Ascending aorta (tissue), 2 donors: ENCODE measurements at places on chromosomes 7 and 10.

- DNase-seq, result no peak
Observed at GRCh38 chr10:102962951-102963755, 45.1 kb downstream of the CNNM2 start.

DNA sequence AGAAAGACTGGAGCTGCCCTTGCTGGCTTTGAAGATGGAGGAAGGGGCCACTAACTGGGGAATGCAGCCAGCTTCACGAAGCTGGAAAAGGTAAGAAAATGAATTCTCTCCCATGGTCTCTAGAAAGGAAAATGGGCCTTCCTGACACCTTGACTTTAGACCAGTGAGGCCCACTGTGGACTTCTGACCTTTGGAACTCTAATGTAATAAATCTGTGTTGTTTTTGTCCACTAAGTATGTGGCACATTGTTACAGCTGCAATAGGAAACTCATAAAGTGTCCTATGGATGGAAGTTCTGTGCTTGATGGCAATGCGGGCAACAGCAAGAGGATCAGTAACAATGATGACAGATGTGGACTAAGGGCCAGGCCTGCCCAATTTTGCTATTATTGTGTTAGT is 20.9 kb downstream of the DNAJB9 start:
- no peak for DNase-seq

- DNase-seq, result no peak
Observed at GRCh38 chr7:38462819-38463218, 168.4 kb downstream of the AMPH start.

DNA sequence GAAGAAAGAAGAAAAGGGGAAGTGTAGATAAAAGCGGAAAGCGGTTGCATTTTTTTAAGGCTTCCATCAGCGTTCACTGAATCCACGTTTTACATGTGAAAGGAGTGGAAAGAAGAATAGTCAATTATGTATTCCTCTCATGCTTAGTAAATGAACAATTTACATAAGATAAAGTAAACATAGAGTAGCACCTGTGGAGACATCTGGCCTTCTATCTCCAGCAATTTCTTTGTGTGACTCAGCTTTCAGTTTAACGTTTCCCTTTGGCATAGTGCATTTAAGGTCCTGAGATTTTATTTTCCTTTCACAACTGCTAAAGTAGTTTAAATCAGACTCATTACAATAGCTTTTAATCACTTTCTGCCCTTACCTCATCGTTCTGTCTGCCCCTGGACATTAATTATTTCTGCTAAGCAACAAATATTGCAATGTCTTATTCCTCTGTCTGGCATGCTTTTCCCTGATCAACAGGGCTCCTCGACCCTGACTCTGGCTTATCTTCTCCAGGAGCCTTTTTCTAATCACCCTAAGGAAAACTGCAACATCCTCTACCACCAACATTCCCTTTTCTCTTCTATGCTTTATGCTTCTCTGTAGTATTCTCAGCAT is 383.5 kb upstream of the VWC2 start:
- no peak for DNase-seq

- no peak for DNase-seq
Observed at GRCh38 chr10:114720685-114721278, 62.7 kb upstream of the ABLIM1 start.

GRCh38 chr10:93639791-93640190 is 27.5 kb downstream of the PDE6C start:
- DNase-seq, result no peak

DNA sequence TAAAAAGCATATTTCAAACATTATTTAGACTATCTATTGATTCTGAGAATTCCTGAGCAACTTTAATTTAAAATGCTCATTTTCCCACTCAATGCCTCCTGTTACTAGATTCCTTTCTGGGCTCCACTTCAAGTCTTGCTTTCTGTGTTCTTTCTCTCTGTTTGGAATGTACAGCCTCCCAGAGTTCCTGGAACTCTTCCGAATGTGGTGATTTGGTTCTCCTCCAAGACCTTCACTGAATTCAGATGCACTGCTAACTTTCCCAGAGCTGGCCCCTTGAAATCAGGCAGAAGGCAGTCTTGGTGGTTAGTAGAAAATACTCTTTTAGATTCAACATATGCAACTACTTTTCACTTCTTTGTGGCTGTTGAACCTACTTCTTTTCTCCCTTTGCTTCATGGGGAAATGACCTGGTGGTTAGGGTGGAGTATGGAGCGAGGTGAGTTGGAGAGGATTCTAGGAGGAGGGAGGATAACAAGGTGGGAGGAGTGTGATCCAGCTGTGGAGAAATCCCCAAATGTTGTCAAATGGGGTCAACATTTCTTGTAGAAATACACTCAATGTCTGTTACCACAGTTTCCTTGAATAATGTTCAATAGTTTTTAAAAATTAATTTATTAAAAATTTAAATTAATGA is 27.9 kb upstream of the CCDC7 start:
- no peak for DNase-seq

- DNase-seq, result no peak
Observed at GRCh38 chr10:73136627-73137026, 26.4 kb downstream of the NUDT13 start.

DNA sequence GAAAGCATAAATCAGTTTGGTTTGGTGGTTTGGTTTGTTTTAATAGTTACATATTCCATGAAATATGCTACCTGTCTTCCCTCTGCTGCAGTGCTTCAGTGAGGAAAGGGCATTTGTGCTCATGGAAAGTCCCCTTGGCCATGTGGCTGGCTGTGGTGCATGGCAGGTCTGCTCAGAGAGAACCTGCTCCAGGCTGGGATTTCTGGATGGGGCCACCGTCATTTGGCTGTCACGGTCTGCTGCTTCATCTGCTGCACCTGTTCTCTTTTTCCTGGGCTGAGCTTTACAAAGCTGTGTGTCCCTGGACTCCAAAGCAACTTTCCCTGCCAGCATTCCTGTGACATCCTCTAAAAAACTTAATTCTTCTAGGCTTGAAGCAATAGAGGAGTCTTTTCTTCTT is 8.9 kb downstream of the CDK14 start:
- no peak for DNase-seq

GRCh38 chr10:62068464-62068863 is 167.0 kb downstream of the ARID5B start:
- no peak for DNase-seq

DNA sequence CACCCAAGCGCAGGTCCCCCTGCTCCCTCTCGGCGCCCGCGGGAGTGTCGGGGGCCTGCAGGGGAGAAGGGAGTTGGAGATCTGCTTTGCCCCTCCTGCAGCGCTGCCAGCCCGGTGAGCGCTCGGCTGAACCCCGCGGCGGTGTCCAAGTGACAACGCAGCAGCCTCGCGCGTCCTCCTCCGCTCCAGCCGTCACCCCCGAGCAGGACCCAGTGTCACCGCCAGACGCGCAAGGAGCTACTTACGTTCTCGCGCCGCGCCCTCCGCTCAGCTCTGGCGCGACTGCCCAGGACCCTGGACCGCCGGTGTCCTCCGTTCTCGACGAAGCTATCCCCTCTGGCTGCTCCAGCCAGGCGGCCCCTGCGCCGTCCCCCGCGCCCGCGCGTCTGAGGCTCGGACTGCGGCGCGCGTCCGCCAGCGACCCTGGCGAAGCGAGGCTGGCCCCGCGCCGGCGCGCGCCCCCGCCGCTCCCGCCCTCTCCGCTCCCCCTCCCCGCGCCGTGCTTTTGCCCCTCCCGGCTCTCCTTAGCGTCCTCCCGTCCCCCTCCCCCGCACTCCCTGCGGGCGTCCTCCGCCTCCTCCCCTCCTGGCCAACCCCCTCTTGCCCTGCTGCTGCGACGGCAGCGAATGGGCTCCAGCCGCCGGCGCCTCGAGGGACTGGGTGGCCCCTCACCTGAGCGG is at the start of gene NRCAM:
Gene NRCAM (minus strand): TSS at position 439 of the 680 bp plus-strand sequence. CDS start 216,372 bp downstream, outside the sequence.
- DNase-seq, result no peak

- DNase-seq, result no peak
Observed at GRCh38 chr10:112775892-112776674, 174.0 kb upstream of the TCF7L2 start.

DNA sequence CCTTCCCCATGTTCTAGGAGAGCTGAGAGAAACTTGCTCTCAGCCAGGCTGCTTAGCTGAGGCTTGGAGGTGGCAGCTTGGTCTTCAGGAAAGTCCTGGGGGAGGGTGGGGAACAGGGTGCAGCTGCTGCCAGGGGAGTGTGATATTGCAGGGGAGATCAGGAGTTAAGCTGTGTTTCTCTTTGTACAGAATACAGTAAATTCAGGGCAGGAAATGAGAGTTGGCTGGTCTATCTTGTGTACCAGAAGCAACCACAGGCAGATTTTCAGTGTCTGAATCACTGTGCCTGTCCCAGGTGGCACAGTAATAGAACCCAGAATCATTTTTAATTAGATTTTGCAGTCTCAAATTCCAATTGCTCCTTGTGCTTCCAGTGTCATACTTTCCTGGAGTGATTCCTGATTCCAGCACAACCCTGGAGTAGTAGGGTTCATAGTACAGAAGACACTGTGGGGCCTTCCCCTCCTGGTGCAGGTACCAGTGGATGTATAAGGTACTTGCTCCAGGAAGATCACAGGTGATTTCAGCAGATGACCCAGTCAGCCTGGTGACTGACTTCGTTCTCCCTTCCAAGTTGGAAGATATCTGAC is 94.0 kb upstream of the TARP start:
- no peak for DNase-seq

GRCh38 chr10:92024700-92025099 is 101.1 kb downstream of the BTAF1 start:
- no peak for DNase-seq
